Stimulated activated CD8-positive, alpha-beta memory T cell treated with anti-CD3 and anti-CD28 coated beads, Interleukin-4, amount 100 ng/mL, for 4 hours (primary cell): ENCODE measurements at places on chromosomes 5 and 9.

DNA sequence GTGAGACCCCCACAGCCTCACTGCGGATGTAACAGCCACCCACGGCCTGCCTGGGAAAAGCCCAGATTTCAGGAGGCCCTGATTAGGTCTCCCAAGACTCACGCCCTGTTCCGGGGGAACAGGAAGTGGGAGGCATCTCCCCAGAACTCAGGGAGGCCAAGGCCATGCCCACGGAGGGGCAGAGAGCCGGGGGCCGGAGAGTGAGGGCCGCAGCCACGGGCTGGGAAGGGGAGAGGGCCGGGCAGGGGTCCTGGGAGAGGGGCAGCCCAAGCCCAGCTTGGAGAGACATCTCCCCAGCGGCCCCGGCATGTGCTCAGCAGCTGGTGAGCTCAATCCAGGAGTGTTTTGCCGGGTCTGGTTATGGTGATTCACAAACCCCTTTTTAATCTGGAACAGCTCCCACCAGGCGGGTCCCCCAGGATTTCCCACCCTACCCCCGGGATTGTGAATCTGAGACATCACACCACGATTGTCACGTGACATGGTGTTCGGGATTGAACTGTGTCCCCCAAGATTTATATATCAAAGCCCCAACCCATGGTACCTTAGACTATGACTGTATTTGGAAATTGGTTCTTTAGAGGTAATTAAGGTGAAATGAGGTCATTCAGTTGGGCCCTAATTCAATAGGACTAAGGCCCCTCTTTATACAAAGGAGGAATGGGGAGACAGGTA is 26.6 kb downstream of the KCNT1 start:
- no peak for DNase-seq

- DNase-seq: no peak
Measured at GRCh38 chr5:147327421-147327820, 92.6 kb downstream of the STK32A start.

DNA sequence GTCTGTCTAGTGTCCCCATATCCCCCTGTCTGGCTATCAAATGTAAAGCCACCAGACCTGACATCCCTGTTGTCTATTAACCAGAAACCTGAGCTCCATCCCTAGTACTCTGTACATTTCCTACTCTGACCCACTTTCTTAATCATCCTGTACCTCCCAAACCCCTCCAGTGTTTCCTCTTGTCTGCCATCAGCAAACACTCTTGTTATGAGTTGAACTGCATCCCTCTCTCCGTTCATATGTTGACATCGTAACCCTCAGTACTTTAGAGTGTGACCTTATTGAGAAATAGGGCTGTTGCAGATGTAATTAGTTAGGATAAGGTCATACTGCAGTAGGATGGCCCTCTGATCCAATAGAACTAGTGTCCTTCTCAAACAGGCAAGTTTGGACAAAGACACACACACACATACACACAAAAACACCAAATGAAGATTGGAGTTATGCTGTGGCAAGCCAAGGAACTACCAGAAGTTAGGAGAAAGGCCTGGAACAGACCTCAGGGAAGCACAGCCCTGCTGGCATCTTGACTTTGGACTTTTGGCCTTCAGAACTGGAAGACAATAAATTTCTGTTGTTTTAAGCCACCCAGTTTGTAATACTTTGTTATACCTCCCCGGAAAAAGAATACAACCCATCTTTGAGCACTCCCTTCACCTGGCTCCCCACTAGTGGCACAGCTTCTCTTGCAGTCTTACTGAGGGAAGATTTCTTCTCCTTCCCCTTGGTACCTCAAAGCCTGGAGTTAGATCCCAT is 180.0 kb upstream of the PTGER4 start:
- no peak for DNase-seq

DNA sequence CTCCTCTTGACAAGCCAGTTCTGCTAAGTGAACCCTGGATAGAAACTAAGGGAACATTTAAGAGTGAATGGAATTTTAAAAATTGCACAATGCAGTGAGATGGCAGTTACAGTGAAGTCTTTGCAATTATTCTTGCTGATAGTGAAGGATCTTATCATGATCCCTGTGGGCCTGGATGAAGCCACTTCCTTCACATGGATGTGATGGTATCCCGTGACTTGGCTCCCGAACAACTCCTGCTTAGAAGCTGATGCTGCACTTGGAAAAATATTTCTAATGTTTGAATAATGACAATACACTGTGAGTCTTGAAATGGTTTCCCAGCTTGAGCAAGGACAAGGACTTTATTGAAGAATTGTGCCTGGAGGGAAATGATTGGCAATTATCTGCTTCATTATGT is 49.2 kb upstream of the NTRK2 start:
- DNase-seq: no peak

DNA sequence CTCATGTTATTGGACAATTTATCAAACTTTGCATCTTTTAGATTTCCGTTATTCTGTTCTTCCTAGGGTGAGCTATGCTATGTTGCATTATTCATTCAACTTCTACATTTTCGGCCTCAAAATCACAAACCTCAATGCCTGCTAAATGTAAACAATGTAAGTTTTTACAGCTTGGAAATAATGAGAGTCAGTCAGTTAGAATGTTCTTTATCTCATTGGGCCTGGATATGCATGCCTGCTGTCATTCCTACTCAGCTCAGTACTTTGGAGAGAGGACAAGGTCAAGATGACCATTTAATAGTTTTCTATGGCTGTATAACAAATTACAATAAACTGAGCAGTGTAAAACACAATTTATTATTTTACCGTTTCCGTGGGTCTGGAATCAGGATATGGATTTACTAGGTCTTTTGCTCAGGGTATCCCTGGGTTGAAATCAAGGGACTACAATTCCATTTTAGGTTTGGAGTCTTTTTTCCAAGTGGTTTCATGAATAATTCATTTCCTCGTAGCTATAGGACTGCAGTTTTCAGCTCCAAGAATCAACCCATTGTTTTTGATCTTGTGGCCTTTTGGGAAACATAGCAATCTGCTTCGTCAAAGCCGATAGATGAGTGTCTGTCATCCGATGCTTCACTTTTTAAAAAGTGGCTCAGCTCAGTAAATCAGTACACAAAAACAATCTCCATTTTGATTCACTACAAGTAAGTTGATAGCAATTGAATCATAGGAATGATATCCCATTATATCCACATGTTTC is 1143.2 kb upstream of the CDH6 start:
- no peak for DNase-seq

DNA sequence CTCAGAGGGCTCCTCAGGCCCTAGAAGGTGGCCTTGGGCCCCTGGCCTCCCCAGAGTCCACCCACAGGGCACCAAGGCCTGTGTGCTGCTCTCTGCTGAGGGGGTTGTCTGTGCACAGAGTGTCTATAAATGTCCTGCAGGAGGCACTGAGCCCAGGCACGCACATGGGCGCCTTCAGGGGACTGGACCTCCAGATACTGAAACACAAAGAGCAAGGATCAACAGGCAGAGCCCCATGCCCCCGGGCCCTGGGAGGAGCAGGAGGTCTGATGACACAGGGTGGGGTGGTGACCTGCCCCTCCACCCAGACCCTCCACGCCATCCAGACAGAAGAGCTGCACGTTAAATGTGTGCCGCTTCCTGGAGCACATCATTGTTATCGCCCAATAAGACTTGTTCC is 64.6 kb upstream of the SIMC1 start:
- no peak for DNase-seq

GRCh38 chr9:129868023-129868871 is 33.0 kb downstream of the USP20 start:
- no peak for DNase-seq

DNA sequence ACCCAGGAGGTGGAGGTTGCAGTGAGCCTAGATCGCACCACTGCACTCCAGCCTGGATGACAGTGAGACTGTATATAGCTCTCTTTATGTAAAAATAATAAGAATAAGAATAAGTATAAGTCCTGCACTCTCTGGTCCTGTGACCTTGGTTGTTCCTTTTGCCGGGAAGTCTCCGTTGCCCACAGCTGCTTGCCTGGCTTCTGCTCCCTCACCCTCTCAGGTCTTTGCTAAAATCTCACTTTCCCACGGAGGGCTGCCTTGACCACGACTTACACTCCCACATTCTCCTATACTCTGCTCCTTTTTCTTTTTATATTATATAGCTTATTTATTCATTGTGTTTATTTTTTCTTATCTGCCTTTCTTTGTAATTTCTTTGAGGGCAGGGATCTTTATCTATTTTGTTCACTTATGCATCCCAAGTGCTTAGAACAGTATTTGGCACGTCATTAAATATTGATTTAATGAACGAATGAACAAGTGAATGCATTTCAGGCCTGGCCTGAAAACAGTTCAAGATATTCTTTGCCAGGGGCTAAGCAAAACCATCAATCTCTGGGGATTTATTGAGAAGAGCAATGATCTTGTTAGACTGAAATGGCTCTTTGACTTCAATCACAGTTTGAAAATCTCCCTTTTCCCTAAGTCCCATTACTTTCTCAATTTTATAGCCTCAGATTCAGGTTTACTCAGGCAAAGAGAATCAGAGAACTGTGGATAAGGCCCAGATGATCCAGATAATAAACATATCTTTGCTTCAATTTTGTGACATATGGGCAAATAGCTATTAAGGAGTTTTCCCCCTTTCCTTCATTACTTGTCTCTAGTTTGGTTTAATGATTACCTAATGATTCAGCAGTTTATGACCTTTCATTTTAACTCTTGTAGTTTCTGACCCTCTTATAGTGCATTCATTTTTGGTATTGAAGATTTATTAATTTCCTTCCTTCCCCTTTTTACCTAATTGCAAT is 60.8 kb upstream of the TMC1 start:
- DNase-seq: no peak

GRCh38 chr9:6764950-6765349 is 7.2 kb downstream of the KDM4C start:
- no peak for DNase-seq

- DNase-seq: no peak
Measured at GRCh38 chr9:104345061-104345460, 159.0 kb upstream of the OR13F1 start.

DNA sequence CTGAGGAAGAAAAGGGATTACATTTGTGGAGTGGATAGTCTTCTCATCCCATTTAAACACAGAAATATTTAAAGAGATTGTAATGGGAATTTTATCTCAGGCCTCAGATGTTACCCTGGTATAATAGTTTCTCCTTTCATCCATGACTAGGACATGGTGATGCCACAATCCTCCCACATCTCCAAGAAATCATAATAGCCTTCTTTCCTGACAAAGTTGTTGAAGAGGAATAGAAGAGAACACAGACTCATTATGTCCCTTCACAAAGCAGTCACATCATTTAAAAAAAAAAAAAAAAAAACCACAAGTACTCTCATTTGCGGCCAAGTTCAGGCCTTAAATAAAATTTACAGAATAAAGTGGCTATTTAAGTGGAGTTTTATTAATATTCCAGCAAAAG is 359.6 kb downstream of the DEPDC1B start:
- no peak for DNase-seq

DNA sequence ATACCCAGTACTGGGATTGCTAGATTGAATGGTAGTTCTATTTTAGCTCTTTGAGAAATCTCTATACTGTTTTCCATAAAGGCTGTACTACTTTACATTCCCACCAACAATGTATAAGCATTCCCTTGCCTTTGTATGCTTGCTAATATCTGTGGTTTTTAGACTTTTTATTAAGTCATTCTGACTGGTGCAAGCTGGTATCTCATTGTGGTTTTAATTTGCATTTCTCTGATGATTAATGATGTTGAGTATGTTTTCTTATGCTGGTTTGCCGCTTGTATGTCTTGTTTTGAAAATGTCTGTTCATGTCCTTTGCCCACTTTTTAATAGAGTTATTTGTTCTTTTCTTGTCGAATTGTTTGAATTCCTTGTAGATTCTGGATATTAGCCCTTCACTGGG is 512.7 kb upstream of the PAPPA start:
- no peak for DNase-seq

GRCh38 chr9:80493258-80493657 is 921.5 kb downstream of the TLE4 start:
- no peak for DNase-seq

GRCh38 chr9:82582693-82583092 is 480.2 kb downstream of the RASEF start:
- DNase-seq: no peak

DNA sequence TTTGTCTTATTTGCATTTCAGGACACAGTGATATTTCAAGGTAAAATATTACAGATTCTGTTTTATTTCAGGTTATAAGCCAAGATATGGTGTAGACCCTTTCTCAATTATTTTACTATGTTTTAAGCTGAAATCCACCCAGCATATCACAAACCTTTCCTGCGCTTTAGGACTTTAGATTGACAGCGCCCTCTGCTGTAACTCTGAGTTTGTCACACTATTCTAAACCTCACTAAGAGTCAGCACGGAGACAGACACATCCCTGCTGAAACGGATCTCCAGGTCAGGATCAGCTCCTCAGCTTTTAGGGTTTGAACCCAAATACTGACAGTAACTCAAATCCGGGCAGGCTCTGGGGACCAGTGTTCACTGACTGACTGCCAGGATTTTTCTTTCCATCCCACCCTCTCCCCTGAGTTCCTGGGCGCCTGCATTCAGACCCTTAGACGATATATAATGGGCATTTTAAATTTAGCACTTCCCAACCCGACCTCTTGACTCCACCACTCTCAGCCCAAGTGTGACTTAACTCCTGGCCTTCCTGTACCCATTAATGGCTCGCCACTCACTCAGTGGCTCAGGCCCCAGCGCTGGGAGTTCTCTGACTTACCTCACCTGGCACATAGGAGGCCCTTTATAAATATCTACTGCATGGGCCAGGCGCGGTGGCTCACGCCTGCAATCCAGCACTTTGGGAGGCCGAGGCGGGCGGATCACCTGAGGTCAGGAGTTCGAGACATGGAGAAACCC is 33.5 kb downstream of the TLX3 start:
- no peak for DNase-seq

- no peak for DNase-seq
Measured at GRCh38 chr5:32329395-32329834, 16.7 kb upstream of the MTMR12 start.

DNA sequence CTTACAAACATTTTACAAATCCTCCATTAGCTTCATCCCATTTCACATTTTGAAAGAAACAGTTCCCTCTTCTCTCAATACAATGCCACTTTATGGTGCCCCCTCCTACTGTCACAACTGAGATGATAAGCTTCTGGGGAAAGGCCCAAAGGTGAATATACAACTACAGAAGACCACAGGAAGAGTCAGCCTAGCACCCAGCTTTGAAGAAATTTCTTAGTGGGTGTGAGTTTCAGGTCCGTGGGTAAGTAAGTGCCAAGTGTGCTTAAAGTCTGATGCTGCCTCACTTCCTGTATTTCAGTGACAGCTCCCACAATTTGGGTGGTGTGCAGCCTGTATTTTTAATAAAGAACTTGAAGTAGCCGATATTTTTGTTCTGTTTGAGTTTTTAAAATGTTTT is 68.1 kb downstream of the ARHGEF28 start:
- DNase-seq: no peak

DNA sequence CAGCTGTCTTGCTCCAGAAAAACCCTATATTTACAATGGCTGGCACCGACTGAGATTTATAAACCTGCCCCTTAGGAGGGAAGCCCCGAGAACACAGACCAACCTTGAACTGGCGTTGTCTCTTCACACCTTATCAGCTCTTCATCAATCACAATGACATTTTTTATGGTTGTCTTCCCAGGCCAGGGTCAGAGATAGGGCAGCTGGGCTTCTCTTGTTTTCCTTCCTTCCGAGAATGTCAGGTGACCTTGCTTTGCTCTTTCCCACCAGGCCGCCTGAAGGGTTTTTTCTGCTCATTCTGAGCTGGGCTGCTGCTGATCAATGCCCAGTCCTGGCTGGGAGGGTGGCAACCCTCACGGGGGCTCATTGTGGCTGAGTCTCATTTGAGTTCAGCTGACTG is 619.1 kb downstream of the CCDC171 start:
- no peak for DNase-seq
